BE2C (cell line): ENCODE measurements at places on chromosomes 16 and 17.

DNA sequence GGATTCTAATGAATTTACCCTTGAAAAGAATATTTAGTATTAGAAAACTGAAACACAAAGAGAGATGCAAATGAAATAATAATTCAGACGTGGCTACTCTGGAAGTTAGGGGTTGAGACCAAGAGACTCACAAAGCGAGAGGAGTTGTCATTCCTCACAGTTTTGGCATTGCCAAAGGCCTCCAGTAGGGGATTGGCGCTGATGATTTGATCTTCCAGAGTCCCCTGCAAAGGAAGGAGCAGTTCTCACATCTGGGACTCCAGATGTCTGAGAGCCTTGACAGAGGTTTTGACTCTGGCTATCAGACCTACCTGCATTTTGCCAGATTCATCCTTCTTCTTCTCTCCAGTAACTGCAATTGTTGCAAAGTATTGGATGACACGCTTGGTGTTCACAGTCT lies 6.6 kb downstream of the MYH8 start:
- DNase-seq = no peak

GRCh38 chr17:13474073-13474800 lies 127.5 kb downstream of the HS3ST3A1 start:
- DNase-seq = no peak

DNA sequence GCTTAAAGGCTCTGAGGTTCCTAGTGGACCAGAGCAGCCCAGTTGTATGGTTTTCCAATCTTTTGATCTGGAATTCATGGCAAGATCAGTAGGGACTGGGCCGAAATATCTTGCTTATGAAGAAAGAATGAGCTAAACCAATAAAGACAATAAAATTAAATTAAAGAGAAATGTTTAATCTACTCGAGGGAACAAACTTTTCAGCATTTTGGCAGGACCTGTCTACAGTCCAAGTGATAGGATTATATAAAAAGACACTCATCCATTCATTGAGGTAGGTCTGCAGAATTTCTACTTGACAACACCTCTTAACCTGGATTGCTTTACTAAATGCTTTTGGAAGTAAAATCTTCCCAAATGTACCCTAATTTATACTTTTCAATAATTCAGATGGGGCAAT lies 113.6 kb downstream of the AXIN2 start:
- DNase-seq = no peak

GRCh38 chr16:59612094-59612493 lies 878.0 kb upstream of the GOT2 start:
- DNase-seq = no peak

GRCh38 chr16:68776821-68777485 lies 39.9 kb downstream of the CDH1 start:
- DNase-seq = no peak
